Thyroid gland (tissue), 4 donors: ENCODE measurements at places on chromosomes 16 and 17. TPM values are rescaled to one million over a fixed set of nuclear protein-coding genes. Genes with fewer than 3 reads are reported as not detected.

TMEM238L gene
- not detected for total RNA-seq

ALOX12B gene
- not detected for total RNA-seq

NEUROD2 gene
- total RNA-seq: not detected

ST6GALNAC2 gene
- 34.1 TPM for total RNA-seq

LRRC36 gene
- total RNA-seq: not detected

- DNase-seq: no peak
Measured at GRCh38 chr16:81733295-81733694, 45.8 kb upstream of the PLCG2 start.

GRCh38 chr17:17950806-17951205, 21.4 kb downstream of the TOM1L2 start:
- no peak for DNase-seq

DNA sequence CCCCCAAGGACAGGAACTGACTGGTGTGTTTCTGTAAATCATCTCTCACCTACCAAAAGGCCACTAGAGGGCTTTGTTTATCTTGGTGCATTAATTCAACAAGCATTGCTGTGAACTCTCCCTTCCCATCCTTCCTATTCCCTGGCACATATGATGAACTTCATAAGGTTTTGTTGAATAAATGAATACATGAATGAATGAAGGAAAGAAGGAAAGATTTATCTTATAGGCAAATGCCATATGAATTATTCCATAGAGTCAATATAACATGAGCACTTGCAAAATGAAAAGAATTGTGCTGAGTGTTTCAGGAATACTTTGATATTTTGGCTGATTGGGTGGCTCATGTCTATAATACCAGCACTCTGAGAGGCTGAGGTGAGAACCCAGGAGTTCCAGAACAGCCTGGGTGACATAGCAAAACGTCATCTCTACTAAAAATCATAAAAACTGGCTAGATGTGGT, 4.3 kb downstream of the SPDYE4 start:
- DNase-seq: no peak

DNA sequence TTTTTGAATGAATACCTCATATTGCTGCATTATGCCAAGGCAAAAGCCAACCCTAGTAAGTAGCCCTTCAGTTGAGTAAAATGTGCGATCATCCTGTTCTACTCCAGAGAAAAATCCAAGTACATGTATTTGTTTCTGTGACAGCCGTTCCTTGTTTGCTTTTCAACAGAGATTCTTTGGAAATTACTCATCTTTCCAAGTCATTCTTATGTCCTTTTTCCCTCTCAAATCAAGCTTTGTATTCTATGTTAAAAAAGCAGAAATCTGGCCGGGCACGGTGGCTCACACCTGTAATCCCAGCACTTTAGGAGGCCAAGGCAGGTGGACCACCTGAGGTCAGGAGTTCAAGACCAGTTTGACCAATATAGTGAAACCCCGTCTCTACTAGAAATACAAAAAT, 112.9 kb upstream of the HAS3 start:
- no peak for DNase-seq
